ENCODE measurements at places on chromosomes 11 and 22. TPM values are rescaled to one million over a fixed set of nuclear protein-coding genes. Genes with fewer than 3 reads are reported as not detected.

The HORMAD2 gene
- not detected for total RNA-seq

The FUT4 gene
- 0.27 TPM for total RNA-seq

The MS4A6A gene
- not detected for total RNA-seq

The SMIM35 gene
- not detected for total RNA-seq

The PIH1D2 gene
- 2.2 TPM for total RNA-seq

The COA4 gene
- total RNA-seq, result 58.0 TPM

The PRAME gene
- total RNA-seq, result not detected

The GLYATL2 gene
- total RNA-seq, result 1.0 TPM

The SGSM1 gene
- not detected for total RNA-seq

The SCN4B gene
- 6.5 TPM for total RNA-seq

The SERHL2 gene
- 1.7 TPM for total RNA-seq

The MORC2 gene
- total RNA-seq, result 11.3 TPM

The MMP8 gene
- 0.50 TPM for total RNA-seq

The SUN2 gene
- total RNA-seq, result 70.3 TPM

The IGLL1 gene
- not detected for total RNA-seq

The SCUBE1 gene
- not detected for total RNA-seq

The ZDHHC13 gene
- total RNA-seq, result 23.2 TPM

The HTR3A gene
- total RNA-seq, result not detected

The KRTAP5-2 gene
- not detected for total RNA-seq

The LRRC74B gene
- not detected for total RNA-seq

The RFPL2 gene
- not detected for total RNA-seq

The MAPK8IP2 gene
- 1.7 TPM for total RNA-seq

The CNTF gene
- total RNA-seq, result 2.2 TPM

The C11orf68 gene
- 9.8 TPM for total RNA-seq

The SH3BP1 gene
- total RNA-seq, result 28.2 TPM

The APOBEC3H gene
- 0.87 TPM for total RNA-seq

The GRM5 gene
- under 0.01 TPM for total RNA-seq

The EIF4ENIF1 gene
- 10.2 TPM for total RNA-seq

The BTG4 gene
- not detected for total RNA-seq

The GRAMD4 gene
- 19.8 TPM for total RNA-seq

The OR8D1 gene
- not detected for total RNA-seq

The KCNJ1 gene
- total RNA-seq, result not detected

The TMPRSS5 gene
- 0.33 TPM for total RNA-seq

The ADM2 gene
- total RNA-seq, result 30.9 TPM

Measured in mammary epithelial cell (primary cell).